ENCODE measurements at places on chromosomes 5 and 9. TPM values are rescaled to one million over a fixed set of nuclear protein-coding genes. Genes with fewer than 3 reads are reported as not detected.

The OCLN gene
- 1.0 TPM for total RNA-seq

The CDH18 gene
- 8.1 TPM for total RNA-seq

The SLCO4C1 gene
- not detected for total RNA-seq

The ABL1 gene
- total RNA-seq: 107 TPM

The FGFR4 gene
- 20.1 TPM for total RNA-seq

The C8G gene
- not detected for total RNA-seq

The TMEM267 gene
- 11.8 TPM for total RNA-seq

The RNF208 gene
- total RNA-seq: 0.15 TPM

The GFI1B gene
- total RNA-seq: not detected

The EIF4EBP3 gene
- total RNA-seq: 1.5 TPM

The SPARC gene
- total RNA-seq: 1,480 TPM

The TNFSF8 gene
- not detected for total RNA-seq

The ANXA1 gene
- 691 TPM for total RNA-seq

The ZFP2 gene
- 1.8 TPM for total RNA-seq

The ARID3C gene
- total RNA-seq: not detected

Measured in smooth muscle cell of trachea (primary cell).